GF-D8 (cell line): ENCODE measurements at places on chromosomes 1 and 21.

DNA sequence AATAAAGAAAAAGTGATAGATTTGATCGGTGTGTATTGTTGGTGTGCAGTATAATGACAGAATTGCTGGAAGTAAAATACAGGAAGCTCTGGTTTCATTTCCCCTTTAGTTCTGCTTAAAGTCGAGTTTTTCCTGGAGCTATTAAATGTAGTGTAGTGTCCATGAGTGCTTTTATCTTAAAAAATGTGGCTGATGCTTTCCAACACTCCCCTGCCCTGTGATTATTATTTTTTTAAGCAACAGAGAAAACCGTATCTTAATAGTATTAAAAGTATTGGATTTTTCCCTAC, 1.1 kb downstream of the LGALS8 start:
- DNase-seq, result peak; percentile 40

DNA sequence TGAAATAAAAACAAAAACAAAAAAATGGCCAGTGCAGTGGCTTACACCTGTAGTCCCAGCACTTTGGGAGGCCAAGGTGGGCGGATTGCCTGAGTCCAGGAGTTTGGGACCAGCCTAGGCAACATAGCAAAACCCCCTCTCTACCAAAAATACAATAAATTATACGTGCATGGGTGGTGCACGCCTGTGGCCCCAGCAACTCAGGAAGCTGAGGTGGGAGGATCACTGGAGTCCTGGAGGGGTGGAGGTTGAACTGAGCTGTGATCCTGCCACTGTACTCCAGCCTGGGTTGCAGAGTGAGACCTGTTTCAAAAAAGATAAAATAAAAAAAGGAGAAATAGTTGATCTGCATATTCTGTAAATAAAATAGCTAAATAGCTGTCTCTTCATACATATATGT, 41.2 kb downstream of the HS2ST1 start:
- no peak for DNase-seq

GRCh38 chr1:39003281-39003680, 12.2 kb downstream of the AKIRIN1 start:
- DNase-seq, result no peak

- DNase-seq, result no peak
These were observed 361.0 kb downstream of the ADGRL2 start for GRCh38 chr1:82161700-82162141.

GRCh38 chr1:241717975-241718374, 65.9 kb downstream of the WDR64 start:
- DNase-seq, result no peak

DNA sequence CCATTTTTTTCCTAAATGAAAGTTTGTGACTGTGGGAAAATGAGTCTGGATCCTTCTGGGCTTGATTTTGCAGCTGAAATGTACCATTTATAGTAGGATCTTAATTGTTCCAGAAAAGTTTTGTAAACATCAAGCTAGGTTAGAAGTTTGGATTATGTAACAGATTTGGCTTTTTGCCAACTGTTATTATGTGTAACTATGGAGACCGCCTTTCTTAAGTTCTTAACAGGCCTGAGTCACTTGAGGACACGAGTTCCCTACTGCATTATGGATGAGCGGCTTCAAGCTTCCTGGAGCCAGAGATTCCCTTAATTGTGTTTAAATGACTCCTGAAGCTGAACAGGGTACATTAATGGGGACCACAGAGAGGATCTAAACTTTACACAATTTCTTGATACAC, 22.2 kb downstream of the SLC25A33 start:
- peak; percentile 44 for DNase-seq

DNA sequence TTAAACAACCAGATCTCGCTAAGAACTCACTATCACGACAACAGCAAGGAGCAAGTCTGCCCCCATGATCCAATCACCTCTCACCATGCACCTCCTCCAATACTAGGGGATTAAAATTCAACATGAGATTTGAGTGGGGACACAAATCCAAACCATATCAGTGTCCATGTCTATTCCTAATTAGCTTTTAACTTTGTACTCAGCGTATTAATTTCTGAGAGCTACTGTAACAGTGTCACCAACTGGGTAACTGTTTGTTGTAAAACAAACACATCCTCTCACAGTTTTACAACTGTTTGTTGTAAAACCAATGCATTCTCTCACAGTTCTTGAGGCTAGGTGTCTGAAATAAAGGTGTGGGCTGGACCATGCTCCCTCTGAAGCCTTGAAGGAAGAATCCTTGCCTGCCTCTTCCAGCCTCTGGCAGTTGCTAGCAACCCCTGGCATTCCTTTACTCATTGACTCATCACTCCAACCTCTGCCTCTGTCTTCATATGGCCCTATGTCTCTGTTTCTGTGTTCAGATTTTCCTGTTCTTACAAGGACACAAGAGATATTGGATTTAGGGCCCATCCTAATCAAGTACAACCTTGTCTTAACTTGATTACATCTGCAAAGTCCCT, 121.2 kb downstream of the LTN1 start:
- DNase-seq, result no peak
